ENCODE measurements at places on chromosomes 3 and 15.
A peak's percentile ranks its signal among the peaks of the same experiment; 100 is the strongest.

DNA sequence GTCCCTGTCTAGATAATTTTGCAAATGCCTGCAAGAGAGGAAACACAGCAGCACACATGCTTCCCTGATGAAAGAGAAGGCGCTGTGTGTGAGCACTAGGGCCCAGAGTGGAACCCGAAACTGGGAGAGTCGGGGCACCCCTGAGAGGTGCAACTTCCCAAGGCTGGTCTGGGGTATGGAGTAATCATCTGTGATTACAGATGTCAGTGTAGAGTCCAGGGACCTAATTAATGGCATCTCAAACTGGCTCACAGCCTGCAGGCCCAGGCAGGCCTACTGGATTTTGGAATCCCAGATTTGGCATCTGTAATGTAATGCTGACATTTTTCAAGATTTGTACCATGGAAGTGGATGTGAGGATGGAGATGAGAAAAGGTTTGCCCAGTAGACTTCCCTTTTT, 29.4 kb downstream of the PGPEP1L start:
- no peaks in the 10 kb centered on the region for H3K27me3 ChIP-seq
- no peaks in the 10 kb centered on the region for H3K4me1 ChIP-seq
- H3K27ac ChIP-seq, result no peak overlapping the region
- no peaks in the 10 kb centered on the region for H3K36me3 ChIP-seq
- no peak overlapping the region for H3K4me3 ChIP-seq

GRCh38 chr3:194139071-194139813, 3.3 kb downstream of the HES1 start:
- peaks cover 30% of the 10 kb centered on the region for H3K27me3 ChIP-seq
- DNase-seq, result no peak
- no peaks in the 10 kb centered on the region for H3K36me3 ChIP-seq
- no peak overlapping the region for H3K4me3 ChIP-seq

GRCh38 chr15:93557696-93558095, 468.7 kb upstream of the RGMA start:
- DNase-seq, result no peak
- H3K4me1 ChIP-seq, result no peaks in the 10 kb centered on the region
- no peaks in the 10 kb centered on the region for H3K36me3 ChIP-seq
- no peaks in the 10 kb centered on the region for H3K27me3 ChIP-seq
- H3K27ac ChIP-seq, result no peak overlapping the region
- no peak overlapping the region for H3K4me3 ChIP-seq

DNA sequence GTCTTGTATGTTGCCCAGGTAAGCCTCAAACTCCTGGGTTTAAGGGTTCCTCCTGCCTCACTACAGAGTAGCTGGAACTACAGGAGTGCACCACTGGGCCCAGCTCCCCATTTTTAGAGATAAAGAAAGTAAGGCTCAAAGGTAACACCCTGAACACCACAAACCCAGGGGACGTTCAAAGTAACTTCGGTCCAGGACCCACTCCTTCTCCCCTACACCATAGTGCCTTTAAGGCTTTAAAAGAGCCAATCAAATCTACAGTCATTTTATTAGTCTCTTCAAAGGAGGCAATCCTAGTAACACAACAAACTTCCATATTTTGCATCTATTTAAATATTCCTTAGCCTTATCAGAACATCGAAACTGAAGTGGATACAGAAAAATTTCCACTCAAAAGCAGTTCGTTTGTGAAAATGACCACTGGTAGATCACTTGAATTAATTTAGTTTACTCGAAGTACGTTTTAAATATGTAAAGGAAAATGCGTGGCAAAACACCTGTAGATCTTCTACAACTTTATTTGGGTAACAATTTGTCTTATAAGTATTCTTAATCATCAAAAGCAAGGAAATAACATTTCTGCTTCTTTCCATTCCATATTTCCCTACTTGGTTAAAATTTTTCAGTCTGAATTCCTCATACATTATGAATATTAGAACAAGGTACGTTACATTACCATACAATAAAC, 1.8 kb downstream of the STAG1 start:
- DNase-seq, result no peak
- no peaks in the 10 kb centered on the region for H3K36me3 ChIP-seq
- H3K27ac ChIP-seq, result peak overlapping the region; percentile 9
- H3K27me3 ChIP-seq, result no peaks in the 10 kb centered on the region

DNA sequence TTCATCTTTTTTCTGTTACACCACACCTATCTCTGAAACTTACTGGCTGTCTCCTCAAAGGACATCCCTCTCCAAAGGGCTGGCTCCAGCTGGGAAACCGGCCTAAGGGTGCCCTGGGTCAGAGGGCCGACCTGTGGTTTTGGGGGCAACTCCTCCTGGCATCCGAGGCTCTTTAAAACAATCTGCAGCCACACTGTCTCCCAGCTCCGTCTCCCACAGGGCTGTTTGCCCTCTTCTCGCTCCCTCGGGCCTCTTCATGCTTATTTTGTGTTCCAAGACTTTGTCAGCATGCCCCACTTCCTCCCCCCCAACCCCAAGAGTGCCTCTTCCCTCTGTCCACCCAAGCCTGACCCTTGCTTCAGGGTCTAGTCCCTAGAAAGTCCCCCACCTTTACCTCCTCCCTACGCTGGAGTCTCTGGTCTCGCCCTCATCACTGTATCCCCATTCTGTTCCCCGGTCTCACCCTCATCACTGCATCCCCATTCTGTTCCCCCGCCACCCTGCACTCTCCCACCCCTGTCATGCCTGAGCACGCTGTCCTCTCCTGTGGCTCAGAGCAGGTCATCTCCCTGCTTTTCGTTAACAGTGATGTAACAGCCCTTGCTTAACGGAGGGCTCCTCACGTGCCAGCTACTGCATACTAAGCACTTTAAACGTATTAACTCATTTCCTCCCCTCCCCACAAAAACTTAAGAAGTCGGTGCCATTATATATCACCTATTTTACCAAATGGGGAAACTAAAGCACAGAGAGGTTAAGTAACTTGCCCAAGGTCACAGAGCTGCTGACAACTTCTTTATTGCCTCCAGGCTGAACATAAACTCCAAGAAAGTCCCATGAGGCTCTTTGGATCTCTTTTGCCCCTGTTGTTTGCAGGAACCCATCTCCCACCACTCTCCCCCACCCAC, 1.1 kb upstream of the CSK start:
- peak overlapping the region; percentile 90 for H3K27ac ChIP-seq
- no peaks in the 10 kb centered on the region for H3K27me3 ChIP-seq
- H3K4me1 ChIP-seq, result peaks cover 76% of the 10 kb centered on the region
- peak; percentile 37 for DNase-seq
- H3K4me3 ChIP-seq, result peak overlapping the region; percentile 61

DNA sequence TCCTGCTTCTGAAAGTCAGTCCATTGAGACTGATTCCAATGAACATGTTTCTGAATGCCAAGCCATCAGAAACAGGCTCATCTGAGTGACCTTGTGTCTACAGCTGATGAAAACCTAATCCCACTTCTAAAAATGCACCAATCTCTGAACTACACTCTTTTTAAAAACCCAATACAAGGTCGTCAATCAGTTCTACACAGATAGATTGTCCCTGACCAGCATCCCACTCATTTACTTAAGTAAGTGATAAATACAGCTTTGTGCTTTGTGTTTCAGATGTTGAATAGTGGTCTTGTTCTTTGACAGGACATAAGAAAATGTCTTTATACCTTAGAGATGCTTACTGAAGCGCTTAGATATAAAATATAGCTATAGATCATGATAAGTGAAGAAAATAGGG, 20.2 kb upstream of the SCG3 start:
- H3K27ac ChIP-seq, result no peak overlapping the region
- no peaks in the 10 kb centered on the region for H3K4me1 ChIP-seq
- DNase-seq, result no peak
- no peaks in the 10 kb centered on the region for H3K27me3 ChIP-seq
- no peaks in the 10 kb centered on the region for H3K36me3 ChIP-seq

DNA sequence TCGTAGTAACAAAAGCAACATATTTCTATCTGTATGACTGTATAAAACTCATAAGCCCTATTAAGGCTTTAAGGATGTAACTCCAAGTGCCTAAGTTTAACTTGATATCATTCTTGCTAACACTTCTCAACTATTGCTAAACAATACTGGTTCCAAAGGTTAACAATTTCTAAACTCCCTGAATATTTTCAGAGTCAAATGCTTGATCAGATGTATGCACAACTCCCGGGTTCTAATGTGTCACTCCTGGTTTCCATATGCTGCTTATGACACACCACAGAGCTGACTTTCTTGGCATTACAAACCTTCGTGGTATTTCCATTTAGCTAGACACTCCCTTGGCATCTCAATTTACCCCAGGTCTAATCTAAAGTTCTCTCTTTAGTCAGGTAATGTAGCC, 26.3 kb downstream of the DZIP1L start:
- H3K4me3 ChIP-seq, result no peak overlapping the region
- no peak overlapping the region for H3K27ac ChIP-seq
- H3K4me1 ChIP-seq, result no peaks in the 10 kb centered on the region
- no peak for DNase-seq

GRCh38 chr3:51988286-51989146, 5.2 kb downstream of the ACY1 start:
- H3K27ac ChIP-seq, result no peak overlapping the region
- no peaks in the 10 kb centered on the region for H3K27me3 ChIP-seq
- H3K4me3 ChIP-seq, result no peak overlapping the region
- peaks cover 8% of the 10 kb centered on the region for H3K36me3 ChIP-seq
- no peak for DNase-seq

DNA sequence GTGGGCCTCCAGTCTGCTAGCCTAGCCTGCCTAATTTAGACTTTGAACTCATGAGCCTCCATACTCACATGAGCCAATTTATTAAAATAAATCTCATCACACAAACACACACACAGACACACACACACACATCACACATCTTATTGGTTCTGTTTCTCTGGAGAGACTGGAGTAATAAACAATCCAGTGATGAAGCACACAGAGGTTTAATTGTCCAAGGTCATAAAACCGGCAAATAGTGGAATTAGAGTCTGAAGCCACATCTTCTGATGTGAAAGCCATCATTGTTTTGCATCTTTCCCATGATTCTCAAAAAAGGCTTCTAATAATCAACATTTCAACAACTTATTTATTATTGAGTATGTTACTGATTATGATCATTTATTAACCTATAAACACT, 249.4 kb upstream of the KCNH8 start:
- no peak overlapping the region for H3K4me3 ChIP-seq
- no peaks in the 10 kb centered on the region for H3K27me3 ChIP-seq
- DNase-seq, result no peak
- no peak overlapping the region for H3K27ac ChIP-seq
- no peaks in the 10 kb centered on the region for H3K36me3 ChIP-seq

- no peaks in the 10 kb centered on the region for H3K27me3 ChIP-seq
- no peaks in the 10 kb centered on the region for H3K4me1 ChIP-seq
- no peak overlapping the region for H3K27ac ChIP-seq
- no peak for DNase-seq
Measured at GRCh38 chr3:144822671-144823070, 851.0 kb downstream of the DIPK2A start.

- H3K27ac ChIP-seq, result no peak overlapping the region
- H3K4me1 ChIP-seq, result no peaks in the 10 kb centered on the region
- H3K27me3 ChIP-seq, result no peaks in the 10 kb centered on the region
- H3K4me3 ChIP-seq, result no peak overlapping the region
- no peak for DNase-seq
- H3K36me3 ChIP-seq, result no peaks in the 10 kb centered on the region
Measured at GRCh38 chr3:139541532-139542288, 2.2 kb upstream of the RBP1 start.

DNA sequence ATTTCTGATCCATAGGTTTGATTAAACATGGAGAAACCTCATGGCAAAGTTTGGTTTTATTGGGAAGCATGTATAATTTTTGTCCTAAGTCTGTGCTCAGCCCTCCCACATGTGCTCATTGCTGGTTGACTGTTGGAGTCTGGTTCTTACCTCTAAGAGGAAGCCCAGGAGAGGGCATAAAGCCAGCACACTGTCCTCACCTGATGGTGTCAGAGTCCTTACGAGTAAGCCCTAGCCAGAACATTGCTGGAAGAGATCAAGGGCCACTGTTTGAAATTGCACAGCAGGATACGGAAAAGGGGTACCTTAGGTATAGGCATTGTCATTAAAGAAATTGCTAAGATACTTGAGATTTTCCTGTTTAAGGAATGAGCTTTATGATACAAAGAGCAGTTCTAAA, 21.3 kb downstream of the MLH1 start:
- H3K27ac ChIP-seq, result no peak overlapping the region
- H3K36me3 ChIP-seq, result peaks cover 67% of the 10 kb centered on the region
- no peak for DNase-seq
- H3K27me3 ChIP-seq, result no peaks in the 10 kb centered on the region

DNA sequence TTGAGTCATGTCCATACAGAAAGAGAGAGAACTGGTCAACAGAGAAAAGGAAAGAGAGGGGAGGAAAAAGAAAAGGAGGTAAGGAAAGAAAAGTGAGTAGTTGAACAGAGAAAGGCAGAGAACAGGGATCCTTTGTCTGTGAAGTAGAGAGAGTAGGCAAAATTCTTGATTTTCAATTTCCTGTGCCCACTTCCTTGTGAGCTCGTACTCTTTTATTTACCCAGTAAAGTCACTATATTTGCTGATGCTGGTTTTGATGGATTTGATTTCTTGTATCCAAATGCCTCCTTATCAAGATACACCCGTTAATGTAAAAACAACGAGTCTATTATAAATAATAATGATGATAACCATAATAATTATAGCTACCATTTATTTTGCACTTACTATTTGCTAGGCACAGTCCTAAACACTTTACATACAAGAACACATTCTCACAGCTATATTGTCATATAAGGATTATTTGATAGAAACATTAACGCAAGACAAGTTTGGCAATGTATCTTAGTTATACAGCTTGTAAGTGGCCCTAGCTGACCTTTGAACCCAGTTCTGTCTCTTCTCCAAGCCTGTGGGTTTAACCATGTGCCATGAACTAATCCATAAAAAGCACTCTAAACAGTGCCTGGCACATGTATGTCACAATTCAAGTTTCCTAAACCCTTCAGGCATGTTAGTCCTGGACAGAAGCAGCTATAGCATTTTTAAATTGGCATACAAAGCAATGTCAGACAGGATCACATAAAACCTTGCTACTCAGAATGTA, 6.7 kb upstream of the P2RY1 start:
- H3K36me3 ChIP-seq, result no peaks in the 10 kb centered on the region
- DNase-seq, result no peak
- H3K27ac ChIP-seq, result no peak overlapping the region
- H3K27me3 ChIP-seq, result no peaks in the 10 kb centered on the region
- H3K4me1 ChIP-seq, result no peaks in the 10 kb centered on the region

DNA sequence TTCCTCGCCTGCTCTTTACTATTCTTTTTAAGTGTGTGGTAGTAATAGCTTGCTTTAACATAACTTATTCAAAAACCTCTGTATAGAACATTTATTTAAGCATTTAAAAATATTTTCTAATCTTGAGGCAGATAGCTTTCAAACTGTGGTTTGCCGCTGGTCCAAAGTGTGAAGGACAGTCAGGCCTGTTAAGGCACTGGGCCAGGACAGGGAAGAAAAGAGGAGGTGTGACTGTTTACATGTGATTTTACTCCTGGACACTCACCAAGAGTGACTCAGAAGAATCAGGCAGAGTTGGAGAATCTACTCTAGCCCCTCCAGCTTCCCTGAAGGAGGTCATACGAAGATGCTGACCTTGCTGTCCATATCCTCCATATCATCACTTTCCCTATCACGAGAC, 44.7 kb downstream of the CEP152 start:
- H3K27ac ChIP-seq, result no peak overlapping the region
- no peaks in the 10 kb centered on the region for H3K4me1 ChIP-seq
- peaks cover 22% of the 10 kb centered on the region for H3K36me3 ChIP-seq
- H3K27me3 ChIP-seq, result no peaks in the 10 kb centered on the region
- H3K4me3 ChIP-seq, result no peak overlapping the region

GRCh38 chr3:72889310-72890165, 1.7 kb downstream of the GXYLT2 start:
- no peak overlapping the region for H3K27ac ChIP-seq
- no peaks in the 10 kb centered on the region for H3K36me3 ChIP-seq
- H3K4me3 ChIP-seq, result no peak overlapping the region
- no peak for DNase-seq
- peaks cover 19% of the 10 kb centered on the region for H3K27me3 ChIP-seq
- H3K4me1 ChIP-seq, result no peaks in the 10 kb centered on the region

Measured in effector memory CD4-positive, alpha-beta T cell (primary cell).